ENCODE measurements at places on chromosomes 12 and 14.

- DNase-seq = no peak
Measured at GRCh38 chr12:121323908-121324307, 27.4 kb upstream of the CAMKK2 start.

DNA sequence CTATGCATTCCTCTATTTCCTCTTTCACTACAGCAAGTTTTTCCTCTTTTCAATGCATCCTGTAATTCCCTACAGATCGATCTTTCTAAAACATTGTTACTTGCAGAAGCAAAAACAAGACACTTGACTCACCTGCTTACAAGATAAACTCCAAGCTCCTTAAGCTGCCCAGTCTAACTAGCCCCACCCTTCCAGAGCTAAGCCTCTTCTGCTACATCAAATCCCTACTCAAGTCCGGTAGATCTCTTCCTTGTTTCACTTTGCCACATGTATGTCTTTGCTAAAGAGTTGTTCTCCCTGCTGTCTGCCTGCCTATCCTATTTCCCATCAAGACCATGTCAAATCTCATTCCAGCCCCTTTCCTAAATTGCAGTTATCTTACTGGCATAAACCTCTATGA is 724.8 kb downstream of the C12orf50 start:
- no peak for DNase-seq

GRCh38 chr12:27026257-27026656 is 3.9 kb downstream of the MED21 start:
- no peak for DNase-seq

DNA sequence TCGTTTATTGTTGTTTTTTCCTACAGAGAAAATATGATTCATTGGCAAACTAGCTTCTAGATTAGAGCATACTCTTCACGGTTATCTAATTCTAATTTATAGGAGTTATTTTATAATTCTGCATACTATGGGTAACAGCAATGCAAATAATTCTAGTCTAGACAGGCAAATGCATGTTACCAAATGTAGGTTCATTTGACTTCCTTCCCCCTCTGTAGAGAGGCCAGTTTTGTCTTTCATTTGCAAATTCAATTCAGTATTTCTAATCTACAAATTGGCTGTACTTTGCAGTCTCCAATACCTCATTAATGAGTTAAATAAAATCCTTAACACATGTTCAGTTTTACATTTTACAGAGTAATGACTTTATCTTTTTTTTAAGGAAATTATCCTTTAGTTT is 4.2 kb downstream of the LGMN start:
- no peak for DNase-seq

DNA sequence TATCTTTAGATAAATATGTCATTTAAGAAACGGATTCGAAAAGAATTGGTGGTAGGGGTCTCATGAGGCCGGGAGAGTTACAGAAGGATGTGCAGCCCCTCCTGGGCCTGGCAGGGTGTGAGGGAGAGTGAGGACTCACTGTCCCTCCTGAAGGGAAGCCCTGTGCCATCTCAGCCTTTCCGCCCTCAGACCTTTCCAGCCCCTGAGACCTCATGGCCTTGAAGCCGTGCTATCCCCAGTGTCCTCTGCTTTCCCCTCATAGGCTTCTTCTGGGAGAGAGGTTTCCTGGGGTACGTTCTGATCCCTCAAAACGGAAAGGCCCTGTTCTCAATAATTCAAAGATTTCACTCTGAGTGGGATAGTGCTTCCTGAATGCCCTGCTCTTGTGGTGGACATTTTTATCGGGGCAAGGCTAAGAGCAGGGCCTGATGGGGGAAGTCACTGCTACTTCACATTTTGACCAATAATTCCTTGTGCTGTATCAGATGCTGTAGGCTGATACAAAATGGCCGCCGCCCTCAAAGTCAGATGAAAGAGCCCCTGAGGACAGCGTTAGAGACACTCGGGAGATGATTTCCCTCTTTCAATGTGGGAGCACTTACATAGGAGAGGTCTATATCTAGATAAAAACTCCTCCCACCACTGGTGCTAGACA is 1.3 kb downstream of the CD4 start:
- peak; percentile 46 for DNase-seq

DNA sequence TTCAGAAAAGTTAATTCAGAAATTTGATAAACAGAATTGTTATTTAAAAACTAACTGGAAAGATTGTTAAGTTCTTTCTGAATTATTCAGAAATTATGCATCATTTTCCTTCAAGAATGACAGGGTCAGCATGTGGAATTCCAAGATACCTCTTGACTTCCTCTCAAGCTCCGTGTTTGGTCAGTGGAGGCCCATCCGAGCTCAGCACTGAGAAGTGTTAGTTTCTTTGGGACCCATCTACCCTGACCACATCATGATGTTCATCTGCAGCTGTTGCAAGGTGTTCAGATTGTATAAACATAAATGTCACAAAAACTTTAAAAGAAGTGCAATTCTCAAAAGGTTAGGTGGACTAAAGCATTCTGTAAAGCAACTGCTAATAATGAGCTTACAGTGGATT is 33.7 kb downstream of the MDM2 start:
- no peak for DNase-seq

DNA sequence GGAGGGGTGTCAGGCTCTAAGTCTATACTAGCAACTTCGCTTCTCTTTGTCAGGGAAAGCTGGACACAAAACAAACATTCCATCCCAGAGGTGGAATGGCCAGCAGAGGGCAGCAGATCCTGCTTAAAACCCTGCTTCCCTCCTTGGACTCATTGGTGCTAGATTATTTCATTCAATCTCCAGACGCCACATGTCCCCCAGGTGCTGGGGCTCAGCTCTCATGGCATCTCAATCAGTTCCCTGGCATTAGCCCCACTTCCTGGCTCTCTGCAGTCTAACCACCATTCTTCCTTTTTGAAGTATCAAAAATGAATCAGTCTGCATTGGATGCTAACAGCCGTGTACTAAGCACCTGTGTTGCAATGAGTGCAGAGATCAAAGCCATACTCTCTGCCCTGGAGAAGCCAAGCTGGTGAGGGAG is 8.1 kb upstream of the PPP1R1A start:
- DNase-seq = peak; percentile 41

Data from MV-4-11 (cell line).